ENCODE measurements at places on chromosomes 4 and X. TPM values are rescaled to one million over a fixed set of nuclear protein-coding genes. Genes with fewer than 3 reads are reported as not detected.
A peak's percentile ranks its signal among the peaks of the same experiment; 100 is the strongest.

DNA sequence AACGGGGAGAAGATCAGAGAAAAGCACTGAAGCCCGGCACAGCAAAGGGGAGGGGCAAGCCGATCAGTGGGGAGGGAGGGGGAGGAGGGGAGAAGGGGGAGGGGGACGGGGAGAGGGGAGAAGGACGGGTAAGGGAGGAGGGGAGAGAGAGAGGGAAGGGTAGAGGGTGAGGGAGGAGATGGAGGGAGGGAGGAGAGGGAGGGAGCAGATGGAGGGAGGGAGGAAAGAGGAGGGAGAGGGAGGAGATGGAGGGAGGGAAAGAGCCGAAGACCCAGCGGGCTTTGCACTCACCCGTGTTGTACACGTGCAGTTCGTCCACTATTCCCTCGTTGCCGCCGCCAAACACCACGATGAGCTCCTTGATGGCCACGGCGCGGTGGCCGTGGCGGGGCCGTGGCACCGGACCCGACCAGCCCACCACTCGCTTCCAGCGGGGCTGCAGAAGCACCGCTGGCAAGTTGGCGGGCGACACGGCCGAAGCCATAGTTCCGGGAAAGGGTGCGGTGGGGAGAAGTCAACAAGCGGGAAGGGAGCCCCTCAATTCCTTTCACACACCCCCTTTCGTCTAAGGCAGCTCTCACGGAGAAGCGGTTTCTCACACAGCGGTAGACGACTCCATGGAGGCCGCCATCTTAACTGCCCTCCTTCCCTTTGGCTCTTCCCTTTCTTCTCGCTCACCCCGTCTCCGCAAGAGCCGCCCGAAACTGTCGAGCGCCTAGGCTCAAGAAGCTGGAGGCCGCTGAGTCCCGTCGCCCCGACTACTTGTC, 1.1 kb downstream of the HCFC1 start:
- peak; percentile 63 for DNase-seq
- H3K27me3 ChIP-seq: no peaks in the 10 kb centered on the region
- peaks cover 32% of the 10 kb centered on the region for H3K36me3 ChIP-seq
- H3K27ac ChIP-seq: peak overlapping the region; percentile 100
- peaks cover 40% of the 10 kb centered on the region for H3K4me1 ChIP-seq
- peak overlapping the region; percentile 94 for H3K4me3 ChIP-seq

DNA sequence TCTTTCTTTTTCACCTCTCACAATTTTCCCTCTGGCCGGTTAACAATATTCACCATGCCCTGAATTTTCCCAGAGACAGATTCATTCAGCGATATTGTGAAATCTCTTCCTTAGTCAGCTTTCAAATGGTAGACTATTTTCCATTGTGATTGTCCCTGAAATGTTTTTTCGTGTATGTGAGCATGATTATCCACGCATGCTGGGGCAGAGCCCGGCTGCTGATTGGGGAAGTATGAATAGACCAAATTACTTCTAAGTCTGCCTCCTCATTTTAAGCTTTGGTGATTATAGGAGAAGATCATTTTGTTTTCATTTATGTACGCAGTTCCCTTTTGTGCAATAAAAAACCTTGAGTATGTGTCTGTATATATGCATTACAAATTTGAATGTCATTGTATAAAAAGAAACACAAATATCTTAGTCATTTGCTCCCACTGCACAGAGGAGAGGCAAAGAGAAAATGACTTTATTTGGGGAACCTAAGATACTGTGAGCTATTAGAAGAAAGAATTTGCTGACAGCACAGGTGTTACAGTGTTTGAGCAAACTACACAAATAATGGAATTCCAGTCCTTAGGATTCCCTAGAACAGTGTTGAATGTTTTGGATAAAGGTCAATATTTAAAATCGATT, 11.3 kb downstream of the DTHD1 start:
- H3K36me3 ChIP-seq: peaks cover 1% of the 10 kb centered on the region
- no peak for DNase-seq
- H3K4me3 ChIP-seq: no peak overlapping the region
- no peak overlapping the region for H3K27ac ChIP-seq
- peaks cover 8% of the 10 kb centered on the region for H3K4me1 ChIP-seq
- H3K27me3 ChIP-seq: no peaks in the 10 kb centered on the region

- peaks cover 10% of the 10 kb centered on the region for H3K4me1 ChIP-seq
- H3K27ac ChIP-seq: no peak overlapping the region
- no peak overlapping the region for H3K4me3 ChIP-seq
- H3K27me3 ChIP-seq: no peaks in the 10 kb centered on the region
Observed at GRCh38 chrX:46559062-46559461, 13.8 kb upstream of the ZNF674 start.

- H3K36me3 ChIP-seq: no peaks in the 10 kb centered on the region
- no peak overlapping the region for H3K27ac ChIP-seq
- no peaks in the 10 kb centered on the region for H3K4me1 ChIP-seq
Observed at GRCh38 chr4:34766935-34767334, 1477.4 kb downstream of the ARAP2 start.

GRCh38 chr4:40608628-40609027, 21.0 kb downstream of the RBM47 start:
- no peak overlapping the region for H3K27ac ChIP-seq
- no peaks in the 10 kb centered on the region for H3K4me1 ChIP-seq
- no peaks in the 10 kb centered on the region for H3K36me3 ChIP-seq

- no peaks in the 10 kb centered on the region for H3K36me3 ChIP-seq
- peak; percentile 25 for DNase-seq
- H3K4me1 ChIP-seq: peaks cover 22% of the 10 kb centered on the region
- peak overlapping the region; percentile 72 for H3K27ac ChIP-seq
- peak overlapping the region; percentile 74 for H3K4me3 ChIP-seq
Observed at GRCh38 chrX:150365990-150366911, 3.1 kb downstream of the MAMLD1 start.

DNA sequence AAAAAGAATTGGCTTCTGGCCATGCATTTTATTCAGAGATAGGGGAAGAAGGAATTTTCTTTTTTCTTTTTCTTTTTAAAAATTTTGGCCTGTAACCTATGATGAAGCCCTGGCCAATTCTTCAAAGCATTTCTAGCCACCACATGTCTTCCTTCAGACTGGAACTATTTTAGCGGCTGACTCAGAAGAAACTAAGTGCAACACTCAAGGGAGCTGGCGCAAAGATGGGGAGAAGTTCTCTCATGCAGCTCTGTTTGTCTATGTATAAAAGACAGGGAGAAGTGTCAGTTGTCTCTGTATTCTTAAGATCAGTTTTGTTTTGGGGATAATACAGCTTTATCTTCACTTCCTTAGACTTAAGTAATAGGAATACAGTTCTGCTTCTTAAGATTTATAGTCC, 46.1 kb downstream of the MBNL3 start:
- H3K4me1 ChIP-seq: peaks cover 7% of the 10 kb centered on the region
- H3K27me3 ChIP-seq: no peaks in the 10 kb centered on the region
- no peak for DNase-seq
- no peak overlapping the region for H3K27ac ChIP-seq
- no peaks in the 10 kb centered on the region for H3K36me3 ChIP-seq

Gene BEND4
- total RNA-seq: 0.42 TPM

Gene HSFX1
- 0.47 TPM for total RNA-seq

Gene PRR32
- not detected for total RNA-seq

All from activated CD4-positive, alpha-beta T cell treated with anti-CD3 and anti-CD28 coated beads for 36 hours (primary cell).